EH (cell line): ENCODE measurements at places on chromosomes 13 and 19.

DNA sequence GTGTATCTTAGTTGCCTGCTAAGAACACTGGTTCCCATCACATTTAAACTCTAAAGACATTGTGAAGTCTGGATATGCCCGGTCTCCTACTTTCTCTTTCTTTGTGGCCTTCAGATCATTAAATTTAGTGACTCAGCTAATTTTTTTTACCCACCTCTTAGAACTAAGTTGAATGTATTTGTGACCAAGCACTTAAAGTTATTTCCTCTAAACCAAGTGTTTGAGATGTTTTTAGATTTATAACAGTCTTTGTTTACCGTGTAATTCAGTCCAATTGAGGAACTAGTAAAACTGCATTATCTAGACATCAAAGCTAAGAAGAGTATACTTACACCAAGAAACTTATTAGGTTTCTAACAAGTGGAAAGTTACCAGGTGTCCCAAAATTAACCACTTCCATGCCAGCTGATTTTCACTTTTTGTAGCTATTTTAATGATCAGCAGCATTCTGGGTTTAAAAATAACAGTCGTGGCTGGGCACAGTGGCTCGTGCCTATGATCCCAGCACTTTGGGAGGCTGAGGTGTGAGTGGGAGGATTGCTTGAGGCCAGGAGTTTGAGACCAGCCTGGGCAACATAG, 53.1 kb downstream of the ARHGAP35 start:
- DNase-seq, result peak; percentile 84

GRCh38 chr19:44626048-44626624, 12.8 kb downstream of the IGSF23 start:
- DNase-seq, result peak; percentile 99

DNA sequence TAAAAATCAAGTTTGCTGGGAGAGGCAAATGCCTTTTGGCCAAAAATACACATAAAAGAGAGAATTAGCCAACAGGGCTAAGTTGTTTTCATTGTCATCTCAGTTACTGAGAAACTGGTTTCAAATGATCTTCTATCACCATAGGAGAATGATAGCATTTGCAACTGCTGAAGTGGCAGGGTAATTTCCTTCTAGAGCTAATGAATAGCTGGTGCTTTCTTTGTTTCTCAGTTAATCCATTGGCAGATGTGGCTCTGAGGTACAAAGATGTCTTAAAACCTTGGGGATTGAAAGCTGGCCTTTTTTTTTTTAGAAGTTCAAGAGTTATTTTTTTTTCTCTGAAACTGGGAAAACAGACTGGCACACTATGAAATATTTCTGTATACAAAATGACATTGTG, 332.7 kb upstream of the KLF12 start:
- DNase-seq, result no peak

GRCh38 chr13:111860231-111860552, 206.8 kb upstream of the SOX1 start:
- no peak for DNase-seq

- peak; percentile 6 for DNase-seq
Measured at GRCh38 chr13:106036870-106037269, 498.6 kb downstream of the EFNB2 start.

- DNase-seq, result no peak
Measured at GRCh38 chr13:25923217-25924085, 128.4 kb downstream of the SHISA2 start.

GRCh38 chr13:39877134-39877533, 221.7 kb downstream of the COG6 start:
- no peak for DNase-seq

- DNase-seq, result no peak
Measured at GRCh38 chr13:97130190-97130589, 91.9 kb upstream of the MBNL2 start.

GRCh38 chr13:86445672-86446071, 646.5 kb upstream of the SLITRK6 start:
- no peak for DNase-seq
